ENCODE measurements at places on chromosomes 7 and 10.

GRCh38 chr7:44971902-44972441 lies 6.8 kb downstream of the MYO1G start:
- no peak for DNase-seq

DNA sequence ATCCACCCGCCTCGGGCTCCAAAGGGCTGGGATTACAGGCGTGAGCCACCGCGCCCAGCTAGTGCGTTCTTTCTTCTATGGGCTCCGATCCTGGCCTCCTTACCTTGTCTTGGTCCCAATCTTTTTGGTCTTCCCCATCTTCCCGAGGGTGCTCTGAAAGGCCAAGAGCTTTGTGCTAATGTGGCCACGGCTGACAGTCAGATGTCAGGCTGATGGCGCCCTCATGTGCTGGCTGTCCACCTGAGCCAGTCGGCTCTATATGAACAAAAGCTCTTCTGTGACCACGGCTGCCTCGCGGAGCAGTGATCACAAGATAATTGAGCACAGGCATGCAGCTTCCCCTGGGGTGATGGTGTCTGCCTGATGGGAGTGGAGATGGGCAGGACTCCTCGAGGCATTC lies 11.0 kb upstream of the AHCYL2 start:
- DNase-seq, result peak; percentile 52

- no peak for DNase-seq
Observed at GRCh38 chr10:85225311-85225710, 896.9 kb downstream of the CCSER2 start.

DNA sequence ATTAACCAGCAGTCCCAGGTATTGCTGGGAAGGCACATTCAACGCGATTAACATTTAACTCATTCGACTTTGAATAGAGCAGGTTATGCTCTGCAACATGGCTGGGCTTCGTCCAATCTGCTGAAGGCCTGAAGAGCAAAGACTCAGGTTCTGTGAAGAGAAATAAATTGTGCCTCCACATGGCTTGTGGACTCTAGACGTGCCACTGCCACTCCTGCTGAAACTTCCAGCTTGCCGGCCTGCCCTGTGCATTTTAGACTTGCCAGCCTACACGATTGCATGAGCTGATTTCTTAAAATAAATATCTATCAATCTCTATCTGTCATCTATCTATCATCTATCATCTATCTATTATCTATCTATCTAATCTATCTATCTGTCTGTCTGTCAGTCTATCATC lies 138.0 kb downstream of the WDR37 start:
- DNase-seq, result no peak

DNA sequence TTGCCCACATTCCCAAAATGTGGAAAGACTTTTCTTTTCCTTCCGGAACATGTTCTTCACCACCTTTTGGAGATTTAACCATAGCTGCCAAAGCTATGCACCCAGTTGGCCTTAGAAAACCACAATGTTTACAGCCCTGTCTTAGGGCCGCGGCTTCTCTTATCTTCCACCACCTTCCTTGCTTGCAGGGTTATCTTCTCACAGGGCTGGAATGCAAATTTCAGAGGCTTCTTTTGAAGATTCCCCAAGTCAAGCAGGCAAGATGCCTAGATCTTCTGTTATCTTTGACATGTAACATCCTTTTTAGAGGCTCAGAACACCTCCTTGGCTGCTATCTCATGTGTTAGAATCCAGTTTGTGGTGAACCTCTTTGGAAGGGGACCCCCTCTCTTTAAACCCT lies 11.1 kb downstream of the KCTD7 start:
- DNase-seq, result no peak

GRCh38 chr10:675532-675931 lies 13.9 kb downstream of the DIP2C start:
- DNase-seq, result no peak

- no peak for DNase-seq
Observed at GRCh38 chr7:43199371-43200160, 87.1 kb downstream of the HECW1 start.

- DNase-seq, result no peak
Observed at GRCh38 chr7:150845421-150845861, 6.9 kb upstream of the AOC1 start.

GRCh38 chr7:77222065-77222464 lies 22.4 kb upstream of the FGL2 start:
- no peak for DNase-seq

GRCh38 chr10:69738071-69738470 lies 63.6 kb upstream of the COL13A1 start:
- DNase-seq, result no peak

- no peak for DNase-seq
Observed at GRCh38 chr7:134047675-134048074, 79.5 kb upstream of the LRGUK start.

DNA sequence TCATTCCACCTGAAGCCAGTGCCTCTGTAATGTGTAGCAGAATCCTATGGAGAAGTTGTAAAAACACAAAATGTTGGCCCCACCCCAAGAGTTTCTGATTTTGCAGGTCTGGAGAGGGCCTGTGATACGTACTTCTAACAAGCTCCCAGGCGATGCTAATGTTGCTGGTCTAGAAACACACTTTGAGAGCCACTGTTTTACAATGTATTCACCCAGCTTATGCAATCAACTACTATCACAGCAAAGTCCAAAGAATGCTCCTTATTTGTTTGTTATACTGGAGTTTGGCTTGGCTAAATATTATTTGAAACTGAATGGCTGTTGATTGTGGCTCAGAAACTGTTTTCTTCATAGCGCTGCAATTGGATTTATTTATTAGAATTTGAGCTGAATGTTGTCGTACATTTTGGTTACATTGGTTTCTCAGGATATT lies 44.3 kb downstream of the DNAJB9 start:
- no peak for DNase-seq

- no peak for DNase-seq
Observed at GRCh38 chr7:143376396-143376795, 4.7 kb upstream of the ZYX start.

DNA sequence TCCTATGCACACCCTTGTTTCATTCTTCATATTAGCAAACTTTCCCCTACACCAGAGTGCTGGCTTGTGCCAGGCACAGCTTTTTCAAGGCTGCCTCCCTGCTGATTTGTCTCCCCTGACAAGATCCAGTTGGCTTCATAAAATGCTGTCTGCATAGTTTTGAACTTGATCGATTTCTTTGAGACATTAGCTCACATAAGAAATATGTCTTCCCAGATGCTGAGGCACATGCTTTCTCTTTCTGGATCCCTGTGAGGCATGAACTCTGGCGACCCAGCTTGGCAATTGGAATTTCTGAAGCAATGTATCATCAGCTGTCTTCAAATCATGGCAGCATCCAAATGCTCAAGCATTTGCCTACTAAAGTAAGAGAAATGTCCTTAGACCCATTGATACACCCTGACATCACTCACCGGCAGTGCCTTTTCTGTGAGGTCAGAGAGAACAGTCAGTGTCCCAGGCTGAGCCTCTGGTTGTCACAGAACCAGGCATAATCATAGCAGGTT lies 616.4 kb upstream of the GHITM start:
- no peak for DNase-seq

GRCh38 chr10:93352638-93353383 lies 129.3 kb downstream of the MYOF start:
- DNase-seq, result peak; percentile 69

- DNase-seq, result no peak
Observed at GRCh38 chr10:2469802-2470201, 597.5 kb upstream of the PFKP start.

DNA sequence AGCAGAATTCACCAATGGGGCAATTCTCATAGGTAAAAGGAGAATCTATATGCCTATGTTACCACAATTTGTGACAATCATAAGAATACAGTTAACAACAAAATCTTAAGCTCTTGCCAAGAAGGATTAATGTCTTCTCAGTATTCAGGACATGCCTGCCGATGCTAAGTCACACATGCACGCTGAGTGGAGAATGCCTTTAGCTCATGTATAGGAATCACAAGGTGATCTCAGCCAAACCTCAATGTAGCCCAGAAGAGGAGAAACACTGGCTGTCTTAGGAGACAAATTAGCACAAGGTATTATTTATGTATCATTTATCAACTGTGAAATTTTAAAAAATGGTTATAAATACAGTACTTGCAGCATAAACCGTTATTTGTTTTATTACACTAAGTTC lies 2.7 kb downstream of the HTR7 start:
- DNase-seq, result no peak

GRCh38 chr10:94678475-94678874 lies 5.1 kb upstream of the CYP2C18 start:
- no peak for DNase-seq

DNA sequence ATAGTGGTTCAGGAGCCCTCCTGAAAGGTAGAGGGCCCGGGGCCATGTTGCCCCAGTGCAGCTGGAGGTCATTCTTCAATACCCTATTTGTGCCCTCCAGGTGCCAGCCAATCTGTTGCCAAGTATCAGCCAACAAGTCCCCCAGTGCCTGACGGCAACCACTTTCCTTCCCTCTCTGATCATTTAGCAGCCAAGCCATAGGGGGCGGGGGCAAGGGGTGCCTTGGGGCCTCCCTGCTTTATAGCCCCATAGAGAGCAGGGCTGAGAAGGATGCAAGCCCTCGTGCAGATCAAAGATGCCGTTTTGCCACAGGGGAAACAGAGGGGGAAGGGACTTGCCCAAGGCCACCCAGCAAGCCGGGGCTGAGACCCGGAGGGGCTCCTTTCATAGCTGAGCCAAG lies 149.0 kb upstream of the CHST15 start:
- no peak for DNase-seq

DNA sequence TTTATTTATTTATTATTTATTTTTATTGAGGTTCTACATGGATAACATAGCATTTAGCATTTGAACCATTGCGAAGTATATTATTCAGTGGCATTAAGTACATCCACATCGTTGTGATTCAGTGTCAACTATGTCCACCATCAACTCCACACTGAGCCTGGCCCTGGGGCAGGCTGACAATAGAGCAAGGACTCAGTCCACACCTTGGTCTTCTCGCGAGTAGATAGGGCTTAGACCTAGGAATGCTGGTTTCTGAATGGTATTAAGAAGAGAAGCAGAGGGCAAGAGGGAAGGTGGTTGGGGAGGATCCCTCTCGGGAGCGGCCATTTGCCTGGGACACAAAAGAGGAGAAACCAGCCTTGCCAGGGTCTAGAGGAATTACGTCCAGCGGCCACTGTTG lies 599.2 kb upstream of the MGMT start:
- no peak for DNase-seq

GRCh38 chr7:148276314-148277041 lies 314.1 kb upstream of the C7orf33 start:
- DNase-seq, result peak; percentile 59

- peak; percentile 48 for DNase-seq
Observed at GRCh38 chr10:90862908-90863514, 5.2 kb upstream of the HTR7 start.

GRCh38 chr7:107857541-107857912 lies 33.5 kb upstream of the DLD start:
- DNase-seq, result no peak

GRCh38 chr10:47033541-47034270 lies 122.5 kb downstream of the PTPN20 start:
- no peak for DNase-seq

DNA sequence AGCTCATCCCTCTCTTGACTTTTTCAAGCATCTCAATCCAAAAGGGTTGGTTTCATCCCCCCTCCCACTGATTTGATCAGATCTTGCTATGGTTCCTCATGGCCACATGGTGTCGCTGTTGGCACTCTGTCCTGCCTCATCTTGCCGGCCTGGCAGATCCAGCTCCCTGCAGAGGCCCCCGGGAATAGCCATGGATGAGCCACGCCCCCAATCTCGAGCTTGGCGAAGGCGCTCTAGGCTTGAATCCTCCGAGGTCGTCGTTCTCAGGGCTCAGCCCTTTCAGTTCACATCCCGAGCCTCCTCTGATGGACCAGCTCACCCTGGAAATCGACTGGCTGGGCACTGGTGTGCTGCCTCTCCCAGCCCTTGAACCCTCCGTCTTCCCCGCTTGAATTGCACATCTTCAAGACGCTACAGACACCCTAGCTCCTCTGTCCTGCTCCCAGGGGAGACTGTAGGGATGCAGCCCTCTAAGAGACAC lies 628.7 kb downstream of the TYW1 start:
- peak; percentile 80 for DNase-seq

- DNase-seq, result no peak
Observed at GRCh38 chr7:127865466-127865865, 165.8 kb downstream of the LRRC4 start.

DNA sequence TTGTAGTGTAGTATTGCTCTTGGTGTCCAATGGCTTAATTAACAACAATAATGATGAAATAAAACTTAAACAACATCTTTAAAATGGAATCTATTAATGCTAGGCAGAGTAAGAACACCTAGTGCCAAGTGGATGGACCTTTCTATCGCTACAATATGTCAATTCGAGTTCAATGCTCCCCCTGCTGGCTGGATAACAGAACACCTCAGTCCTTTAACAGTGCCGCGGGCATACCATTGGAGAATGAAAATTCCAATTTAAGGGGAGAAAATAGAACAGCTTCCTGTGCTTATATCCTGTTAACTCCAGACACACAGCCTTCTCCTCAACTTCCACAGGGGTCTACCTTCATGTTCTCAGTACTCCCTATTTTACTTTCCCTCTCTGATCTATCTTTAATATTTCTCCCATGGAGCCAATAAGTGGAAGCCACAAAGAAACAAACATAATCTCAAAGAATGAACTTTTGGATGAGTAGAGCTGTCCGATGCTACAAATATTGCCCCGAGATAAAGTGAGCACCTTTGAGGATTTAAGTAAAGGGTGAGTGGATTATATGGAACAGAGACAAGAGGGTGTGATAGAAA lies 41.4 kb downstream of the COL1A2 start:
- peak; percentile 83 for DNase-seq

DNA sequence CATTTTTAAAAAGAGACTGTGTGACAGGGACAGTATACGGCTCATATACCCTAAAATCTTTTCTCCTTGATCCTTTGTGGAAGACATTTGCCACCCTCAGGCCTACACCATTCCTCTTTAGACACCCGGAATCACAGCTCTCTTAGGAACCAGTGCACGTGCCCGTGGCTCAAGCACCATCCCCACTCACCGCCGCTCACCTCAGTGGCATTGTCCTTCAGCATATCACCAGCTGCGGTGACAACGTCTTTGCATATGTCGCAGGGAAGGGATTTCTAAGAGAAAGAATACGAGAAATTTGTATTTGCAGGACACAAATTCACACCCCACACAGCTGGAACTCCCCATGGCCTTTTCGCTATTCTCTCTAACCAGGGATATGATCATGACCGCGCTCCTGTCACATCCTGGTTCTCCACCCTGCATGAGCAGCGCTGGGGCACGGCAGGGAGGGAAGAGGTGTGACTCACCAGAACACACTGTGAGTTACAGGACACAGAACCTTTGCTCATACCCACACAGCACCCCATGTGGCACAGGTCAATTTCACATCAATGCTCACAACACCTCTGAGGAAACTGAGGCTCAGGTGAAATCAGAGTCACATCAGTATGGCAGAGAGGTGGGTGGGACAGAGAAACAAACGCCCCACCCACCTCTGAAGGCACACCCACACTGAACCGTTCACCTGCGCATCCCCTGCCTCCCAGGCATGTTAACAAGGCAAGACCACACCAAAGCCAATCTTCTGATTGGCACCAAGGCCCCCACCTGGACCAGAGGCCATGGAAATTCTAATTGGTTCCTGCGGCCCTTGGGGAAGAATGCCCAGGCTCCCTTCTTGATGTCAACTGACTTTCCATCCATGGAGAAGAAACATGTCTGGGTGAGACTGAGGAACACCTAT lies 19.2 kb downstream of the PSAP start:
- DNase-seq, result no peak

All from Karpas-422 (cell line).